ENCODE measurements at places on chromosomes 5 and 9.

- peak; percentile 49 for DNase-seq
These were observed 578 bp upstream of the PSAT1 start for GRCh38 chr9:78296201-78296892.

DNA sequence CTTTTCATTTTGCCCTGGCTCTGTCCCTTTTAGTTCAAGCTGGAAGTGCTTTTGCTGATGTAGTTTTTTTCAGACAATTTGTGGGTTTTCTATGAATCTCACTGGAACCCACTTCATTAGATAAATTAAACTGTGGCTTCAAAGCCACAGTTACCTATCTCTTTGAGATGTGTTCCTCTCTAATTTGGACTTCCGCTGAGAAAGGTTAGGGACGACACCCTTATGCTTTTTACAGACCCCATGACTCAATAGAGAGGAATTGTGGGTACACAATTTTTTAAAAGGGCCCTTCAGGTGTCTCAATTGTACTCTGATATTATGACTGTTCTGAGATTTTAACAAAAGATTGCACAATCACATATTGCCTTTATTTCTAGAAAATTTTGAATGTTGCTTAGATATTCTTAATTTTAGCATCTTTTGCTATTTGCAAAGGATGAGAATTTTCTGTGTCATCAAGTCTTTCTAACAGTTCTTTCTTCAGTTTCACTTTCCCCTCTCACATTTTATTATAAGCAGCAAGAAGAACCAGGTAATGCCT is 110.6 kb downstream of the GADD45G start:
- no peak for DNase-seq

DNA sequence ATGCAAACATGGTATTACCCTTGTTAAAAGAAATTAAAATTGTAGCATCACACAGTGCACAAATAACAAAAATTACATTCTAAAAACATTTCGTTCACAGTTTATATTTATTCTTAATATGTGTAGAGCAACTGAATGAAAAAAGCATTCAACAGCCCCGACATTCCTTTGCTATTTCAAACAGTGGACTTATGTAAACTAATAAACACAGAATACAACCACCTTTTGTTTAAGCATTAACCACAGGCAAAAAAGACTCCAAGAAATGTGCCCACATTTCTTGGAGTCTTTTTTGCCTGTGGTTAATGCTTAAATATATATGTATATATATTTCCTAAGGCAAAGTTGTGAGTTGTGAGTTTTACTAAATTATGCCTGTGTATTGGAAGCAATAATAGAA is 532.5 kb upstream of the DAP start:
- no peak for DNase-seq

- DNase-seq, result no peak
These were observed 119.4 kb downstream of the VCAN start for GRCh38 chr5:83590966-83591365.

DNA sequence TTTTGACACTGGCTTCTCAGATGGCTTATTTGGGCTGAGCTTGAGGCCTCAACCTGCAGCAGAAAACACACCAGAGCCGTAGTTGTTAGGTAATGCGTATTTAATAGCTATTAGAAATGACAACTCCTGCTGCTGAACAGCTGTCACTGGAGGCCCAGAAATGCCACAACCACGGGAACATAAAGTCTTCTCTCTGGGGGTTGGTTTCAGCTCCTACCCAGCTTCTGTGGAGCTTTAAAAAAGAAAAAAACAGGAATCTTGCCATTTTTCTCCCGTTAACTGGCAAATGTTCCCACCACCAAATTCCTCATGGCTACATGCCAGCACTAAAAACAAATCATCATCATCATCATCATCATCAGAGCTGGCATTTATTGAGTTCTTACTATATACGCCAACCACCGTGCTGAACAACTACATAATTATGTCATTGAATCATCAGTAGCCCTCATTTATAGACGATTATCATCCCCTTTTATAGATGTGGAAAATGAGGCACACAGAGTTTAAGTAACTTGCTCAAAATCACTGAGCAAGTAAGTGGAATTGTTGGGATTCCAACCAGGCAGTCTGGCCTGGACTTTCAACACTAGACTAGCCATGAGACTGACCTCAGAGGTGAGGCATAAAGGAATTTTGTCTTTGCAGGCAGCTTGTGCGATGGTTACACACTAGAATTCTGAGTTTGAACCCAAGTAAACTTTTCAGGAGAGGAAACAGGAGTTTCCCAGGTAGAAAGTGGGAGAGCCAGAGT is 185.3 kb upstream of the WWC1 start:
- no peak for DNase-seq

DNA sequence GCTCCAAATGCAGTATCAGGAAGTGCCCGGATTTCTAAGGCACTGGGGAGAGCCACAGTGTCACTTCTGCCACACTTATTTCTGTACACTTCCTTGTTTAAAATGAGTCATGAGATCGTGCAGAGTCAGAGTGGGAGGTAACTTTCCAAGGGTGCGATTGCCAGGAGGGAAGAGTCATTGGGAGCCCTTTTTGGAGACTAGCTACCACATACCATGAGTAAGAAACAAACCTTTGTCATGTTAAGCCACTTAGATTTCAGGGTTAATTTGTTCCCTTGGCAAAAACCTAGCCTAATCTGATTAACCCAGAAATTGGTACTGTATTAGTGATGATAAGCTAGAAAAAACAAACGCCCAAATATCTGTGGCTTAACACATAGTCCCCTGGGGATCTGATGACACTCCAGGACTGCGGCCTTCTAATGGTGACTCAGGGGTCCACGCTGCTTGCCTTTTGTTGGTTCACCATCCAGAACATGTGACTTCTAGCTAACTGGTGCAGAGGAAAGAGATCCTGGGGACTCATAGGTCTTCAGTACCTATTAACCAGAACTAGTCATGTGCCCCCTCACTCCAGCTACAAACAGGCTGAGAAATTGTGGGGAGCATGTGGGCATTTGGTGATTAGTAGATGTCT is 48.6 kb upstream of the TLE1 start:
- DNase-seq, result peak; percentile 48

DNA sequence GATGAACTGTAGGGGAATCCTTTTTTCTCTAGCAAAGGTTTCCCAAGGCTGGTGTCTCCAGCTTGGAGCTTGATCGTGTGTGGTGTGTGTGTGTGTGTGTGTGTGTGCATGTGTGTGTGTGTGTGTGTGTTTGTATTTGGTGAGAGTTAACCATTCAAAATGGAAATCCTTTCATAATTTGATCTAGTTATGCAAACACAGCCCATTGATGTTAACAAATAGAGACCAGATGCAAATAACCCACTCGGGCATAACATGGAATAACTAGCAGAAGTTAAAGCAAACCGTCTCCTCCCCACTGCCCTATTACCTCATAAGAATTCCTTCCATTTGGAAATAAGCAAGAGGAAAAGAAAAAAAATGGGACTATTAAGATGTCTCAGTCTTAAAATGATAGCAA is 24.9 kb upstream of the ZSWIM6 start:
- no peak for DNase-seq

DNA sequence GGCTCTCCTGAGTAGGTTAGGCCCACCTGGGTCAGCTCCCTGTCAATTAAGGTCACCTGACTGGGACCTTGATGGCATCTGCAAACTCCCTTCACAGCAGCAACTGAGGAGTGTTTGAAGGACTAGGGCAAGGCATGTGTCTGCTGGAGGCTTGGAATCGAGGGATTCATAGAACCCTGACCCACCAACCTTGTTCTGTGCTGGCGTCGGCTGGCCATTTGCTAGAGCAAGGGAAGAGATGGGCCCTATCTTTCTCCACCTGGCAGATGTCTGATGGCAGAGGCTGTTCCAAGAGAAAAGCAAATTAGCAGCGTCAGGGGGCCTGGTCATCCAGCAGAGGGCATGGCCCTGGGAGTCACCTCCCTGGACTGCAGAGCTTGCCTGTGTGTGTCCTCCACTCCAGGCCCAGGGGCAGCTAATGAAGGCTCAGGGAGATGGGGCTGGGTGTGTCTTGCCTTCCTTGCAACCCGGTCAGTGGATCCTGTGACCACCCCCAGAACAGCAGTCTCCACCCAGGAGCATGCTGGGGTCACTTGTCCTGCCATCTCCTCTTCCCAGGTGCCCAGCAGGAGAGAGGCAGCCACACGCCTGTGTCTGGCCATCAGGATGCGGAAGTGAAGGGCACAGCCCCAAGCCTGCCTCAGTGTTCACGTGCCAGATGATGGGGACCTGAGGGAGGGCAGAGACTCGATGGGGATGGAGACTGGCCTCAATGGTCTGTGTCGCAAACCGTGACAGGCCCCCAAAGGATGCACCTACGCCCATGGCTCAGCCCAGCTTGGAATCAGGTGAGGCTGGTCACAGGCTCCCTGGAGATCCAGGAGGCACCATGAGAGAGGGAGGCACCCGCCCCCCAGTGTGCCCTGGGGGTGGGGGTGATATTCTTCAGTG is 53.9 kb downstream of the BARX1 start:
- DNase-seq, result no peak

DNA sequence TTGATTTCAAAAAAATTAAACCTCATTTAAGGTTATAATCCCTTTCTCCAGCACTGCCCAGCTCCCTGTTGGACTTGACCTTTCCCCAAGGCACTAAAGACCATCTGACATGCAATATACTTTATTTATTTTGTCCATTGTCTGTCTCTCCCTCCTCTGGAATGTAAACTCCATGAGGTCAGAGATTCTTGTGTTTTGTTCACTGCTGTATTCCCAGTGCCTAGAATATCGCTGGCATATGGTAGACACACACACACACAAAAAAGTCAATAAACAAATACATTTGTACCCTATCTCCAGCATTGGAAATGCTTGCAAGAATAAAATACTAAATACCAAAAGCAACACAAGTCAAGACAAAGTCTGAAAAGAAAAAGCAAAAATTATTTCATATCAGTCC is 17.3 kb upstream of the ARSB start:
- DNase-seq, result no peak
